ENCODE measurements at places on chromosomes 7 and 10.

- DNase-seq, result no peak
Observed at GRCh38 chr10:129353101-129353500, 113.9 kb upstream of the MGMT start.

- no peak for DNase-seq
Observed at GRCh38 chr7:47218378-47219176, 363.3 kb downstream of the TNS3 start.

- DNase-seq, result no peak
Observed at GRCh38 chr10:77835669-77836086, 90.9 kb downstream of the DLG5 start.

DNA sequence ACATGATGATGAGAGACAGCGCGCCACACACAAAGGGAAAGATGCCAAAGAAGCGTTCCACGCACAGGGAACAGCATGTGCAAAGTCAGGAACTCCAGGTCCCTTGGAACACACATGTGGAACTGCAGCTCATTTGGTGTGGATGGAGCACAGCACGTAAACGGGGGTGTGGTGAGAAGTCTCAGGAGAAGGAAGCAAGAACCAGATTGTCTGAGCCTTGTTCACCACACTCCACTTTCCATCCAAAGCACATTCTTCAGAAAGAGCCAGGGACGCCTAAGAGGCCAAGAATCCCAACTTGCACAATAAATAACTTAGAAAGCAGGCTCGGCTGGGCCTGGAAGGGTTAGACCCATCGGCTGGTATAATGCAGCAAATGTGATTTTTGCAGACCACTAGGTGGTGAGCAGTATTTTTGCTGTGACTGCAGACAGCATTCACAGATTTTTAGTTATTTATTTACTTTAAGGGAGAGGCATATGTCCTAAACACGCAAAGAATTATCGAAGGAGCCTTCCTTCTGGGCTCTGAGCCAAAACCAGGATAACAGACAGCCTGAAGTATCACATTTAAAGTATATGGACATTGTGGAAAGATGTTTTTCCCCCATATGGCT lies 27.9 kb upstream of the ASCC1 start:
- DNase-seq, result no peak

DNA sequence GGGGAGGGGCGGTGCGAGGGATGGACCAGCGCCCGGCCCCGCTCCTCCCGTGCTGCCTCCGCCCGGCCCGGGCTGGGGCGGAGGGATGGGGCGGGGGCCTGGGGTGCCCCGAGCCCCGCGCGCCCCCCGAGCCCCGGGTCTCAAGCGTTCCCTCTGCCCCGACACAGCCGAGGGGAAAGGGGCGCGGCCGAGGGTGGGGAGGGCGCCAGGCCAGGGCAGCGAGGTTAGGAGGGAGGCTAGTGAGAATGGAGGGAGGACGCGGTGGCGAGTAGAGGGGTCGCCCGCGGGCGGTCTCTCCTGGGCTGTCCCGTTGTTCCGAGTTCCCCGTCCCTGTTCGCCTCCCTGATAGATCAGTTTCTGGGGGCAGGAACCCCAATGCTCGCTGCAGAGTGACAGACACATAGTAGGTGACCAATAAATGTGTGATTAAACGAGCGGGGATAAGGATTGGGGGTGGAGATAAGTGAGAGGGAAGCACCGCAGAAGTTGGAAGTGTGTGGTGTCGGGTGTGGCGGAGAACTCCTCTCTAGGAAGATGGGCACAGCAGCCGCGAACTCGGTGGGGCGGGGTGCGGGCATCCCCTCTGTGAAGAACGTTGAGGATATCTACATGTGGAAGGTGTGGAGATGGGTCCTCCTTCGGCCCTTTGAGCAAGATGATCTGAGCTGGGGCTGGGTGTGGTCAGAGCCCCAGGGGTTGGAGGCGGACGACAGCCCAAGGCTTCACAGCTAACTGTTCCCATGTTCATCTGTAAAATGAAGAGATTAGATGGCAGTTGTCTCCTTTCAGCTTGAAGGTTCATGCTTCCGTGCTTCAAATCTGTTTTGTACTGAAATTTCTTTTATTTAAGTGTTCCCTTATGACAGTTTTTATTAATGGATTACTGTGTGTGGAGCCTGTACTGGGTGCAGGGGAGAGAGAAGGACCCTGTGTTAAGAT lies 580 bp downstream of the ZNF775 start:
- no peak for DNase-seq

DNA sequence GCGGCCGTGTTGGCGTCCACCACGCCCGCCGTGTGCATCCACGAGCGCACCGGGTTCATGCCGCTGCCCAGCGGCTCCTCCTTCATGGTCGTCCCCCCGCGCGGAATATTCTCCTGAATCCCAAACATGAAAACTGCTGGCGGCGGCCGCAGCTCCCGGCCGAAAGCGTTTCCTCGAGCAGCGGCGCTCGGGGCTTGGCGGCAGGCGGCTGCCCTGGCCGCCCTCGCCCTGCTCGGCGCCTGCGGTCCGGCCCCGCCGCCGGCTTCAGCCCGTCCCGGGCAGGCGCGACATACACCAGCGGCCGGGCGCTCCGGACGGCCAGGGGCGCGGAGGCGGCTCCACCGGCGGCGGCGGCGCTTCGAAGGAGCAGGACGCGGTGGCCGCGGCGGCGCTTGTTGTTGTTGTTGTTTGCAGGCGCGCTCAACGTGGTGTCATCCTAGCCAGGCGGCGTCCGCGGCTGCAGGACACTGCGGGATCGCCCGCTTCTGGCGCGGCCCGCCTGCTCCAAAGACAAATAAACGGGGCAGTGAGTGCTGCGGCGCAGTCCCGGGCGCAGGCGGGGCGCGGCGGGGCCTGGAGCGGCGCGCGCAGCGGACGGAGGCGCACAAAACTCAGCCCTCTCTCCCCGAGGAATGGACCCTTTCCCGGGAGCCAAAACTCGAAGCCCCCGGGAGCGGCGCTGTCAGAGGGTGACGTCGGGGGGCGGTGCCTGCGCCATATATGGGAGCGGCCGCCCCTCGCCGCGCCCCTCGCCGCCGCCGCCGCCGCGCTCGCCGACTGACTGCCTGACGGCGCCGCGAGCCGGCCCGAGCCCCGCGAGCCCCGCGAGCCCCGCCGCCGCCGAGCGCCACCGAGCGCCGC lies at the start of gene EBF3:
EBF3 (minus strand) TSS at position 634 of the 861 bp plus-strand sequence; CDS start at position 128, 506 bp downstream.
- no peak for DNase-seq

DNA sequence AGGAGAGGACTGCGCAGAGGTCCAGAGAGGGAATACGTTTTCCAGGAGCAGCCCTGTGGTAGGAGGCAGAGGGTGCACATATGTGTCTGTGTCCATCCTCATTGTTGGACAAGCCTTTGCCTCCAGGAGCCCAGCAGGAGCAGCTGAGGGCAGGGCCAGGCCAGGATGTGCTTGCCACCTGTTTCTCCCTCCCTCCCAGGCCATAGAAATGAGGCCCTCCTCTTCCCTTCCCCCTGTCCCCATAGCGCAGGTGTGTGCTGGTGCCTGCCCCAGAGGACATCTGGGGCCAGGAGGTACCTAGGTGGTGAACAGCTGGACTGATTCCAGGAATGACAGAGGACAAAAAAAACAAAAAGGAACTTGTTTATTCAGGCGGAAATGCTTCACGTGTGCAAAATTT lies 10.5 kb upstream of the CXCL12 start:
- no peak for DNase-seq

DNA sequence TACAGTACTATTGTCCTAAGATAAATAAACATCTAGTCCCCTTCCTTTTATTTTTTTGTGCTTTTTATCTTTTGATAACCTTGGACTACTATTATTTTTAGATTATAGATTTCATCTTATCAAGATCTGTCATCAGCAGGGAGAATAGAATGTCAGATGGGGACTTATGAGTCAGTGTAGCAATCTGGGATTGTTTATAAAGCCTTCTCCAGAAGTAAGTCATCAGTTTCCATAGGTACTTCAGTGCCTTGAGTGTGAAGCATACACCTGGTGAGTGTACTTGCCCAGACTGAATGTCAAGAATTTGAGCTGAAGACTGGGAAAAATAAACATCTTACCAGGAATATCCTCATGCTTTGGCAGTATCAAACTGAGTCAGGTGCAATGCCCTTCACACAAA lies 2.1 kb downstream of the CASD1 start:
- DNase-seq, result no peak

Data from GM12864 (cell line).